ENCODE measurements at places on chromosomes 16 and 17. TPM values are rescaled to one million over a fixed set of nuclear protein-coding genes. Genes with fewer than 3 reads are reported as not detected.

The PMP22 gene
- total RNA-seq = 120 TPM

The KLHDC4 gene
- 22.3 TPM for total RNA-seq

The RSL1D1 gene
- 93.9 TPM for total RNA-seq

The PYDC1 gene
- not detected for total RNA-seq

The MARVELD3 gene
- not detected for total RNA-seq

The DPEP2 gene
- total RNA-seq = not detected

The PDK2 gene
- 30.3 TPM for total RNA-seq

The AP2B1 gene
- 66.3 TPM for total RNA-seq

The FOXC2 gene
- not detected for total RNA-seq

The PRDM7 gene
- total RNA-seq = 4.4 TPM

The NRN1L gene
- total RNA-seq = not detected

The NPIPB8 gene
- total RNA-seq = 0.36 TPM

The RCVRN gene
- not detected for total RNA-seq

The TMEM186 gene
- 6.3 TPM for total RNA-seq

The TTLL6 gene
- not detected for total RNA-seq

The GRAP gene
- total RNA-seq = under 0.01 TPM

The TOX3 gene
- total RNA-seq = 2.1 TPM

Data from melanocyte of skin (primary cell).